ENCODE measurements at places on chromosomes 3 and 15.

DNA sequence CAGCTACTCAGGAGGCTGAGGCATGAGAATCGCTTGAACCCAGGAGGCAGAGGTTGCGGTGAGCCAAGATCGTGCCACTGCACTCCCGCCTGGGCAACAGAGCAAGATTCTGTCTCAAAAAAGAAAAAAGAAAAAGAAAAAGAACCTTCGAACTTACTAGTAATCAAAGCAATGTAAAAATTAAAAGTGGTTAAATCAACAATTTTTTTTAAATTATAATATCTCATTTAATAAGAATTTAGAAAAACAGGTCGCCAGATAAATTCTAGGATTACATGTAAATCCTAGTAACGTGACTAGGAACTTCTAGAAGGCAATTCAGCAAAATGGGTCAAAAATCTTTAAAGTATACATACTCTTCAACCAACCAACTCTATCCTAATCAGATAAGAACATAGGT lies 37.2 kb downstream of the GSK3B start:
- DNase-seq: no peak

GRCh38 chr3:80451393-80451792 lies 683.6 kb upstream of the ROBO1 start:
- no peak for DNase-seq

GRCh38 chr3:197501496-197501878 lies 54.3 kb downstream of the BDH1 start:
- peak; percentile 48 for DNase-seq

DNA sequence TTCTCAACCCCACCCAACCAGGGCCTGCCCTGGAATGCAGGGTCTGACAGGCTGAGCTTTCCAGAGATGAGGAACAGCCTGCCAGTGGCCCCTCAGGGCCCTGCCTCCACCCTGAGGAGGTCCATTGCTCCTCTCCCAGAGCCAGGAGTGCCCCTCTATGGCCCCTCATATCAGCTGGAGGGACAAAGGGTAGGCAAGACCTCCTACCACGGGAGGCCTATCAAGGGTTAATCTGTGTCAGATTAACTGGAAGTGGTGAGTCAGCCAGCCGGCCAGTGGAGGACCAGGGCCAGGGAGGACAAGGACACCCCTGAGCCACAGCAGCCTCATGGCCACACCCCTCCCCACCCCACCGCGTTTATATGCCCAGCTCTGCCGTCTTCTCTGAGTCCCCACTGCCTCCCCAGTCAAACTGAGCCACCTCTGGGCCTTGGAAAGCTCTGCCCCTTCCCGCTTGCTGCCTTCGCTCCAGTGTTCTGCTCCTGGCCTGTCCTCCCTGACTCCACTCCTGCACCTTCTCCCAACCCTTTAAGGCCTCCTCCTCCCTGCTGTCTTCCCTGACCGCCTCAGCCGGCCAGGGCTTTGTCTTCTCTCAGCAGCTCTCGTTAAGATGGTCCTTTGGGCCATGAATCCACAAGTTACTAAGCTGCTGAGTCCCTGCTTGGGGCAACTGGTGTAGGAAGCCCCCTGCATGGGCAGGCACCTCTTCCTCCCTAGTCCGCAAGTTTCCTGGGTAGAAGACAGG lies 6.5 kb downstream of the CCDC33 start:
- DNase-seq: no peak

GRCh38 chr3:62361261-62361660 lies 12.1 kb downstream of the FEZF2 start:
- DNase-seq: no peak

GRCh38 chr15:94236608-94237007 lies 5.2 kb downstream of the MCTP2 start:
- no peak for DNase-seq

DNA sequence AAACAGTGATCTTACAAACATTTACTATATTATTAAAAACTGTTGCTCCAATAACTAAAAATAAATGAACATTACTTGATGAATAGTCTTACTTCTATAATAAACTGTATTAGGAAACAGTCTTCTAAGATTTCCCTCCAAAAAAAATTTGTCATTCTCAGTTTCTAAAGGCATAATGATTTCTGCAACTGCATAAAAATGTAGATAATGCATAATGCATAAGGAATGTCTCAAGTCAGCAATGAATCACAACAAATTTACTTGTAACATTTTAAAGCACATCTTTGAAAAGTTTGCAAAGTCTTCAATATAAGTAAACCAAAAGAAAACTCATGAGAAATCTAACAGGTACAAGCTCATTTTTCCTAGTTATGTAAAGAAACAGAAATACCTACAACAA lies 113.5 kb downstream of the VPS13C start:
- DNase-seq: no peak

Measured in inflammatory macrophage (primary cell).